Glutamatergic neuron (in vitro differentiated cells): ENCODE measurements at places on chromosomes 3 and 15. TPM values are rescaled to one million over a fixed set of nuclear protein-coding genes. Genes with fewer than 3 reads are reported as not detected.

PLA2G4D gene
- total RNA-seq, result not detected

GRCh38 chr3:152071924-152072323 is 196.8 kb upstream of the MBNL1 start:
- no peak for DNase-seq

- DNase-seq, result no peak
Observed at GRCh38 chr3:8573342-8573926, 71.2 kb downstream of the SSUH2 start.

LRRC31 gene
- not detected for total RNA-seq

ARHGAP31 gene
- 0.20 TPM for total RNA-seq

GRCh38 chr3:48663489-48664312 is 1.0 kb upstream of the CELSR3 start:
- DNase-seq, result peak; percentile 98

DNA sequence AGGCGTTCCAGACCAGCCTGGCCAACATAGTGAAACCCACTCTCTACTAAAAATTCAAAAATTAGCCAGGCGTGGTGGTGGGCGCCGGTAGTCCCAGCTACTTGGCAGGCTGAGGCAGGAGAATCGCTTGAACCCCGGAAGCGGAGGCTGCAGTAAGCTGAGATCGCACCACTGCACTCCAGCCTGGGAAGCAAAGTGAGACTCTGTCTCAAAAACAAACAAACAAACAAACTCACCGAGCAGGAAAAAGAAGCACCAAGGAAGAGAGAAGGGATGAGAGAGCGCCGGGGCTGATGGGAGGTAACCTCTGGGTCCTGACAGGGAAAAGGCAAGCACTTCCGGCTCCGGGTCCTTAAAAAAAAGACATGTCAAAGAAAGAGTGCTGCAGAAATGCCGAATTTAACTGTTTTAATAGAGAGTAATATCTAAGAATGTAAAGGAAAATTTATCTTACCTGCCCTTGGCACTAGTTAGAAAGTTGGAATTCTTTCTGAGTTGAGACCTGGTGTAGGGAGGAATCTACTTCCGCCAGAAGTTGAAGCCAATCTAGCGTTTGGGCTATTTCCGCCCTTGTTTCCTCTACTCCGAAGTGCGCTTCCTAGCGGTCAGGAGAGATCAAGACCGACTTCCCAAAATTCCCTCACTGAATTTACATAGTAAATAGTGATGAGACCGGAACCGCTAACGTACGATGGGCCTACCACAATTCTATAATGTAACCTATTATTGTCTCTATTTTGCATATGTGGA is 29.1 kb downstream of the EFCAB12 start:
- DNase-seq, result peak; percentile 68

INKA1 gene
- total RNA-seq, result 4.2 TPM

- DNase-seq, result no peak
Observed at GRCh38 chr3:137171834-137172603, 214.2 kb downstream of the IL20RB start.
